ENCODE measurements at places on chromosomes 7 and 10.
A peak's percentile ranks its signal among the peaks of the same experiment; 100 is the strongest.

DNA sequence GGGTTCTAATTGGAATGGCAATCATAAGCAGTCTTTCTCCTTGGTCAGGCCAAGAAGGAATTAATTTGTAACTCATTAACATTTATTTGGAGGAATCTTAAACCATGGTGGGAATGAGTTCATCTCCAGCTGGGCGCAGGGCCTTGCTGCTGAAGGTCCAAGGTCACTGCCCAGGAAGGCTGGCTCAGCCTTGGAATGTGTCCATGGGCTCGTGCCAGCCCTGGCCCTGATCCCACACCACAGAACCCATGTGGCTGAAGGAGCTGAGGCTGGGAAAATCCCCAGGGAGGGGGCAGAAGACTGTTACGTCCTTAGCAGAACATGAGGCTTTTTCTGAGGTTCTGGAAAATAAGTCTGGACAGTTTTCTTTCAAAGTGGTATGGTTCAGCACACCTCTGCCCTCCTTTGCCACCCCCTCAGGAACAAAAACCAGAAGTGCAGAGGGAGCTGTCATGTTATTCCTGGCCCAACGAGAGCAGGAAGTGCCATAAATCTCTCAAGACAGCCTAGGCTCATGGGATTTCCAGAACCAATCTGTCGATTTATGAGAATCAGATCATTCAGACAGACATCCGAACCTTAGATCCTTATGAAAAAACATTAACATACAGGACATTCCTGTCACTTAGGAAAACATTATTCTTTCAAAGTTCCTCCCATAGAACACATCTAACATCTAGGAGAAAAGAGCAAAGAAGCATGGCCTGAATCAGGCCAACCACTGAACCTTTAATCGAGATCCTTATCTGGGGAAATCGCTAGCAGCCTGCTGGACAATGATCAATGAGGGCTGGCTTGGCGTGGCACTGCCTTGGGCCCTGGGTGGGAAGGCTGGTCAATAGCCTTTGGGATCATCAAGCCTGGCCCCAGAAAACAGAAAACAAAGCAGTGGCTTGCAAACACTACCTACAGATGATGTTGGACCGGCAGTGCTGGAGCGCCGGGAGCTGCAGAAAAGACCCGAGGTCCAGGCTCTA is 134.3 kb downstream of the TAX1BP1 start:
- peak; percentile 39 for DNase-seq

DNA sequence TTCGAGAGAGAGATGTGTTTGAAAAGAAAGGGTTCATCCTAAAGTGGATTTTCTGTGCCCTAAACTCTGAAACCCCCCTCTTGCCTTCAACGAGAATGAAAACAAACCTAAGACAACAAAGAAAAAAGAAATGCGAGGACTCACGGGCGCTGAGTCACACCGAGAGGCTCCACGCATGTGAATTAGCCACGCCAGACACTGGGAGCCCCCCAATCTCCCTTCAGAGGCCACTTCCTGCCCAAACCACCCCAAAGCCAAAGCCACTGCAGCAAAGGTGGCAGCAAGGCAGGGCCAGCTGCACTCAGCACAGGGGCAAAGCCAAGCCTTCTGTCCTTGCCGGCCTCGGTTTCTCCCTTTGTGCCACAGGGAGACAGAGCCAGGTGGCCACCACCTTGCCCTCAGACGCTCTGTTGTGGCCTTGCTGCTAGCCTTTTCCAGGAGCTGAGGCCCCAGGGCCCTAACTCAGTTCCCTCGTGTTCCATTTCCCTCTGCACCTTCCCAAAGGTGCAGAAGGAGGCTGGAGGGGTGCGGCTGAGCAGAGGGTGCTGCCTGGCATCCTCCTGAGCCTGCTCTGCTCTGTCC is 93.3 kb downstream of the FAM53B start:
- DNase-seq, result no peak

- DNase-seq, result no peak
Observed at GRCh38 chr10:16989826-16990293, 139.8 kb downstream of the CUBN start.

DNA sequence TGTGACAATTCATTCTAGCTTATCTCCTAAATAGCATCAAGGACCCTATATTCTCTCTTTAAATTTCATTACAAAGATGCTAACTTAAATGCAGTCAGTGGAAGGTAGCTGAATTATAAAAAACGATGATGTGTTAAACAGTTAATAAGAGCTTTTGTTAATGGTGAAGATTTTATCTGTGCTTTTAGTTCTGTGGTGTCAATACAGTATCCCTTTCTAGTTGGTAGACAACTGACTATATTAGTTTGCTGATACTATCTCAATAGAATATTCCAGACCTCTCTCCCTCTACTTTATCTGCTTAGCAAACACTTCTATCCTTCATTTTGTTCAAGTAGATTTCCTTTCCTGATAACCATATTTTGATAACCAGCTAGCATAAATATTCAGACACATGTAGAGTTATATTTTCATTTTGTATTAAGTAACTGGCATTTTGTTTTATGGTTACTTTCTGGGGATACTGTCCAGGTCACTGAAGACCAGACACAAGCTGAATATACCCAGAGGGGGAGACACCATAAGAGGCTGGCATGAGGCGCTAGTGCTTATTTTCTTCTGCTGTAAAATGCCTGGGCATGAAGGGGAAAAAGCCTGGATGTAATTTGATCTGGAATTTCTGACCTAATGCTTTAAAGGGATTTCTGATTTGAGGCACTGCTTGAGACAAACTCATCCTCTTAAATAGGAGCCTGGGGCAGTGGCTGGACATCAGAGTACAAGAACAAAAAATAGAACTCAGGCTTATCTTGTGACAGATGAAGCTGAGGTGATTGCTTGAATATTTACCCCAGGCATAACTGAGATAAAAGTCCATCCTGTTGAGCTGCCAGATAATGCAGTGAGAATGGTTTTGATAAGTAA is 197.5 kb downstream of the MALRD1 start:
- DNase-seq, result no peak

- DNase-seq, result no peak
Observed at GRCh38 chr7:1696671-1697498, 26.8 kb downstream of the ELFN1 start.

DNA sequence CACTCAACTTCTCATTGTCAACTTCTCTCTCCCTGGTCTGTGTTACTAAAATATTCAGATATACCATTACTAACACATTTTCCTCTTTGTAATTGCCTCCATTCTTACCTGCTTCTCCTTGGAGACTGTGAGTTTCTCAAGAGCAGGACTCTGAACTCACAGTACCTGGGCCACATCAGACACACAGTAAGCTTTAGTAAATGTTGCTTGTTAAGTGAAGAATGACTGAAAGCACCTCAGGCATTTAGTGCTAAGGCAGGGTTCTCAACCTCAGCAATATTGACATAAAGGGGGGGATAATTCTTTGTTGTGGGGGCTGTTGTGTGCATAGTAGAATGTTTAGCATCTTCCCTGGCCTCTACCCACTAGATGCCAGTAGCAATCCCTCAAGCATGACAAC is 72.0 kb upstream of the RAB11FIP2 start:
- no peak for DNase-seq

DNA sequence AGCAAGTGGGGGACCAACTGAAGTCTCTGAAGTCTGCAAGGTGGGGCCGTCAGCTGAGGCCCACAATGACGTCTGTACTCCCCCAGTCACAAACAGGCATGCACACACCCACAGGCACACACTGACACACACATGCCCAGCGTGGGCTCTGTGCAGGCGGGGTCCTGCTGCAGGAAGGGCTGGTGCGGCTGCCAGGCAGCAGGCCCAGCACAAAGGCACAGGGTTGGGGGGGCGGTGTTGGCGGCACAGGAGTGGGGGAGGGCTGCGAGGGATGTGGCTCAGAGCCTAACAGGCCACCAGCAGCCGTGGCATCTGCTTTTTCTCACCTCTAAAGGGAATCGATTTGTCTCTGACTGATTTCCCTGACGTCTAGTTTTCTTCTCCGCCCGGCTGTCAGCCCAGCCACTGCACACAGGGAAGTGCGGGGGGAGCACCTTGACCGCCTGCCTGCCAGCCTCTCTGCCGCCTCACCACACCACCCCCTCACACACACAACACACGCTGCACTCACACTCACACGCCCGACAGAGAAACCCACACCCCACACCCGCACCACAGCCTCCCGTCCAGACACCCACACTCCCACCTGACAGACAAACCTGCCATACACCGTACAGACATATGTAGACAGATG is 43.5 kb upstream of the ZMIZ1 start:
- peak; percentile 34 for DNase-seq

DNA sequence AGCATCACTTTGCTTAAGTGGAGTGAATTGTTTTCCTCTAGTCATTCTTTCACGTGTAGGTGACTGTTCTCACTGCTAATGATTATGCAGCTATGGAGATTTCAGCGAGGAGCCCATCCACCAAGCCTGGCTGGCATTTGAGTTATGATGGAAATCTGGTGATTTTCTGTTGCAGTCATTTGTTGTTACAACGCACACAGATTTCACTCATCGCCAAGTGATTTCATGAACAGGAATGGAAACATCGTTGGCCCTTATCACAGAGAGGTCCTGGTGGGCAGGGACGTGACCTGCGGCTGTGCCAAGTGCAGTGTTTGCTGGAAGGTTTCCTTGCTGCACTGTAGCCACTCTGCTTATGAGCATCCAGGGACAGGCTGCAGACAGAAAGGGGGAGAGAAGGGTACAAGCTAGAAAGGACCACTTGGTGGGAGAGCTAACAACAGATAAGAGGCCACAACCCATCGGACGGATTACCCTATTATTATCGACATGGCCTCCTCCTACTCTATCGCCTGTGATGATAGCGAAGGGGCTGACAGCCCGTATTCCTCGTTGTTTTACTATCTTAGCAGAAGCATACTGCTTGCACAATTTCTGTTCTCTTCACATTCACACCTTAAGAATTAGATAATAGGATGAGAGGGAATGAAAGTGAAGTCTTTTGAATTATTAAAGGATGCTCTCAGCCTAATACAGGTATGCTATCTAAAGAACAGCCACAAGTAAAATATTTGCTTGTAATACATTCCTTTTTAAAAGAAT is 99.0 kb upstream of the PITRM1 start:
- DNase-seq, result no peak
